ENCODE measurements at places on chromosomes 11 and 22.

GRCh38 chr11:73291781-73292524, 16.1 kb upstream of the ARHGEF17 start:
- no peak for DNase-seq

GRCh38 chr11:94956963-94957362, 16.4 kb downstream of the CWC15 start:
- no peak for DNase-seq

DNA sequence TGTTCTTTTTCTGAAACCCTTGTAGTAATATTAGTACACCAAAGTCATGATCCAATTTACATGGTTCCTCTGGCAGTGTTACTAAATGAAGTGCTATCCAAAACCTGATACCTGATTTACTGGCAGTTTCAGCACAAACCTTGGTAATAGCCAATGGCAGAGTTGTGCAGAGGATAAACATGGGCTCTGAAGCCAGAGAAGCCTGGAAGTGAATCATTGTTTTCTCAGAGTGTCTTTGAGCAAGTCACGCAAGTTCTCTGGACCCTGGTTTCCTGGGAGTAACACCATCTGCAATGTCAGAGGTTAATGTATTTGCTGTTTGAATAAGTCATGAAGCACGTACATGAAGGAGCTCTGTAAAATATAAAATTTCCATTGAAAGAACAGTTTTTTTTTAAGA, 222.3 kb upstream of the NARS2 start:
- DNase-seq = no peak

- DNase-seq = no peak
These were observed 17.4 kb downstream of the LUZP2 start for GRCh38 chr11:24514219-24514594.

DNA sequence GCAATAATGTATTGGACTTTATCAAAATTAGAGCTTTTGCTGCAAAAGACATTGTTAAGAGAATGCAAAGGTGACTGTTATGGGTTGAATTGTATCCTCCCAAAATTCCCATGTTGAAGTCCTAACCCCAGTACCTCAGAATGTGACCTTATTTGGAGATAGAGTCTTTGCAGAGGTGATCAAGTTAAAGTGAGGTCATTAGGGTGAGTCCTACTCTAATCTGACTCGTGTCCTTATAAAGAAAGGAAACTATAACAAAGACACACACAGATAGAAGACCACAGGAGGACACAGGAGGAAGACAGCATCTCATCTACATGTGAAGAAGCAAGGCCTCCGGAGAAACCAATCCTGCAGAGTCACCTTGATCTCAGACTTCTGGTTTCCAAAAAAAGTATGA, 1011.2 kb downstream of the TBC1D22A start:
- no peak for DNase-seq

DNA sequence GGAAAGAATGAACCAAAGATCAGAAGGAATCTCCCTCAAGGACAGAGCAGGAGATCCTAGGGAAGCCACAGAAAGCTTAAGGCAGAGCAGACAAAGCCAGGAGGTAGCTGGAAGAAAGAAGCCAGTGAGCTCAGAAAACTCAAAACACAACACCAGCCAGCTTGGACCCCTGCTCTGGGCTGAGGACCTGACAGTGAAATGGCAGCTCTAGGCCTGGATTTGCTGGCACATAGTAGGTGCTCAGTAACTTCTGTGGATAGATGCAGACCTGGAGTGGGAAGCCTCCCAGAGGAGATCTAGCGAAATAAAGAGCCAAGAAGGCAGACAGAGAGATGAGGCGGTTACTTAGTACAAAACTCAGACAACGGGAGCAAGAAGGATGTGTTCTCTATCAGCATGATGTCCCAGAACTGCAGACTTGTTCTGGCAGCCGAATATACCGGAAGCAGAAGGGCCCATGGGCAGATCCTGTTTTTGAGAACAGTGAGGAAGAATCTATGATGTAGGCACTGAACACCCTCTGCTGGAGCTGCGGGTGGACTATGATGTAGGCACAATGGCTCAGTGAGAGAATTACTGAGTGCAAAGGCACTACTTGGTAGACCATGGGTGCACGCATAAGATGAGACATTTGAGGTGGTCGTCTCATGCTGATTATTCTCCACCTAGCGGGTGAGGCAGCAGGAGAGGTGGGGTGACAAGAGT, 4.8 kb downstream of the ROBO4 start:
- DNase-seq = no peak

DNA sequence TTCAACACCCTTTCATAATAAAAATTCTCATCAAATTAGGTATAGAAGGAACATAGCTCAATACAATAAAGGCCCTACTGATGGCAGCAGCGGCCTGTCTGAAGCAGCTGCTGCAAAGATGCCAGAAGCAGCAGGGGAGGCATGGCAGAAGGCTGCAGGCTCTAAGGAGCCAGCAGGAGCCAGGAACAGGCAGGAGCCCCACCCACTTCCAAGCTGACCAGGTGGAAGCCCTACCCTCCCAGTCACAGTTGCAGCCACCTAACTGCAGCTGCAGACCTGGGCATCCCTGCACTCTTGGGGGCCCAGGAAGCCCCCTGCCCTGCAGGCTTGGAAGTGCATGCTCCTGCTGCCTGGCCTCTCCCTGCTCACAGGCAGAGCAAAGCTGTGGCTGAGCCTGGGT, 18.2 kb upstream of the OR6A2 start:
- no peak for DNase-seq

Measured in effector memory CD8-positive, alpha-beta T cell (primary cell).